Activated naive CD8-positive, alpha-beta T cell treated with anti-CD3 and anti-CD28 coated beads, Interleukin-2, amount 10 ng/mL, durations not matched to agents 7 days and 5 days (primary cell): ENCODE measurements at places on chromosomes 5 and 9. TPM values are rescaled to one million over a fixed set of nuclear protein-coding genes. Genes with fewer than 3 reads are reported as not detected.

The FBLL1 gene
- not detected for total RNA-seq

The RGS7BP gene
- not detected for total RNA-seq

The HSPB3 gene
- total RNA-seq, result not detected

DNA sequence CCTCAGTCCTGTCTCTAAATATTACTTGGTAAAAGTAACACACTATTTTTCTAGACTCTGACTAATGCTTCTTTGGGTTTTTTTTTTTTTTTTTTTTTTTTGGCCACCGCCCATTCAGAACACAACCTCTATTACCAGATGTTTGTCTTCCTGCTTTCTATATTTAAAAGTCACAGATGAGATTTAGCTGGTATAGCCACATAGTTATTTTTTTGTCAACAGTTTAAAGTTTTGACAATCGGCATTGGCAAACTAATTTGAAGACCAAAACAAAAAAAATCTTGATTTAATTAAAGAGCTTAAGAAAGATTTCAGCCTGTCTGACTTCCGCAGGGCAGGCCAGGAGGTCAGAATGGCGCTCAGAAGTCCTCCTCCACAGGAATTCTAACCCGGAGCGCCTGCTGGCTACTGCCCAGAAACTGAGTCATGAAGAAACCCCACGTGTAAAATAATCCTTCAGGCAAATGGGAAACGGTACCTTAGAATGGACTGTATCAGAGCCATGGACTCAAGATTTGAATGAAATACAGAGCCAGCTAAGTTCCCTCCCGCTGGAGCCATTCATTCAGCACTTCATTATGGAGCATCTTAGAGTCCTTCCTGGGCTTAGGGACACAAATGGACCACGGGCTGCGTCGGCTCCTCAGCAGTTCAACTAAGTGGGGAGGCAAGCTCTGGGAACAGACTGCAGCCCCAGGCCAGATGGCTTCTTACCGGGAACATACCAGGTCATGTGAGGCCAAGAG is 55.6 kb downstream of the PTPDC1 start:
- DNase-seq, result no peak

- no peak for DNase-seq
Measured at GRCh38 chr5:141135030-141135717, at the start of gene PCDHB5. PCDHB5 (plus strand) TSS chr5:141135206; CDS start chr5:141135435, 229 bp downstream.
